NCI-H748 treated with DMSO at 0.1 percent for 48 hours (cell line): ENCODE measurements at places on chromosomes 12 and 14.

GRCh38 chr14:42517806-42518500, 911.3 kb downstream of the LRFN5 start:
- DNase-seq: no peak

- DNase-seq: no peak
Measured at GRCh38 chr12:13734584-13735152, 246.7 kb downstream of the GRIN2B start.

DNA sequence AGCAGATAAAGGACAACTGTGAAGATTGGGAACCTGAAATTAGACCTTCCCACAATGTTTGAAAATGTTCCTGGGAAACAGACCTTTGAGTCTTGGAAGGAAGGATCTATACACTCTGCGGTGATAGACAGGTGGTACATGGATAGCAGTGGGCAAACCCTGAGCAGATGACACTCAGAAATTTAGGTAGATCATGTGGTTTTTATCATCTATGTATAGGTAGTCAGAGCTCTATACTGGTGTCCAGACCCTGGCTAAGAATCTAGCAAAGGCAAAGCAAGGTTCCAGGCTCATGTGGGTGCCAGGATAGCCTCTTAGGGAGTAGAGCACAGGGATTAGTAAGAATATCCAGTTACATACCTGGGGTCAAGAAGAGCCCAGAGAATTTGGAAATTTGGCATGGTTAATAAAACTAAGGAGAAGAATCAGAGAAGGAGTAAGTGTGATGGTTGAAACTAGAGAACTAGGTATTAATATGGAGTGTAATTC, 331.2 kb upstream of the FBXO33 start:
- DNase-seq: no peak

DNA sequence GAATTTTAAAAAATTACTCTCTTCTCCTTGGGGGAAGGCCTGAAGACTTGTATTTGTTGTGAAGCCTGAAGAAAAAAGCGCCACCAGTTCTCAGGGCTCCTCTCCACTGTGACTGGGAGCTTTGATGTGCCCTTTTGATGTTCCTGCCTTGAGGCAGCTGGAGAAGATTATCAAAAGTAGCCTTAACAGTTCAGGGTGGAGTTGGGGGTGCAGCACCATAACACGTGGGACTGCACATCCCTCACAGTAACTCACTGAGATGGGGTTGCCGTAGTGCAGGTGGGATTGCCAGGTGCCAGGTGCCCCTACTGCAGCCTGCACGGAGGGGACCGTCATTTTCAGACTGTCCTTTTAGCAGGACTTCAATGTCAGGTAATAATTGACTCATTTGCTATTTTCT, 474.1 kb downstream of the ETNK1 start:
- DNase-seq: no peak

DNA sequence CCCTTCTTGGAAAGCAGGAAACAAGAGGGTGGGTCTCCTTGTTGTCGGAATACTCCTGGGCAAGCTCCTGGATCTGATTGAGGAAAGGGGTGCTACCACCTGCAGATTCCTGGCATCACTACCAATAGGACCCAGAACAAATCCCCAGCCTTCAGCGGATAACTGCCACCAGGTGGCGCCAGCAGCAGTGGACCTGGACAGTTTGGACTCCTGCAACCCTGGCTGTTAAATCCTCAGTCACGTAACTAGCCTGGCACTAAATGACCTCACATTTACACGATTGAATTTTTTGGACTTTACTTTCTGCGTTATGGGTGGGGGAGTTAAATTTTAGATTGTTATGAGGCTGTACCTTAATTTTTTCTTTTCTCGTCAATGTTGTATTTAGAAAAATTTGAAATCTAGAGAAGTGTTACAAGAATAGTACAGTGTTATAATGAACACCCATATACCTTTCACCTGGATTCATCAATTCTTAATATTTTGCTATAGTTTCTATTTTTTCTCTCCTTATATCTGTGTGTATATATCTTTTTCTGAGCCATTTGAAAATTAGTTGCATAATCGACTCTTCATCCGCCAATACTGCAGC, 95.6 kb downstream of the GAS2L3 start:
- peak; percentile 64 for DNase-seq

GRCh38 chr12:25052196-25052913, 103.5 kb upstream of the BCAT1 start:
- no peak for DNase-seq

GRCh38 chr14:32068708-32069107, 8.4 kb upstream of the ARHGAP5 start:
- DNase-seq: no peak

DNA sequence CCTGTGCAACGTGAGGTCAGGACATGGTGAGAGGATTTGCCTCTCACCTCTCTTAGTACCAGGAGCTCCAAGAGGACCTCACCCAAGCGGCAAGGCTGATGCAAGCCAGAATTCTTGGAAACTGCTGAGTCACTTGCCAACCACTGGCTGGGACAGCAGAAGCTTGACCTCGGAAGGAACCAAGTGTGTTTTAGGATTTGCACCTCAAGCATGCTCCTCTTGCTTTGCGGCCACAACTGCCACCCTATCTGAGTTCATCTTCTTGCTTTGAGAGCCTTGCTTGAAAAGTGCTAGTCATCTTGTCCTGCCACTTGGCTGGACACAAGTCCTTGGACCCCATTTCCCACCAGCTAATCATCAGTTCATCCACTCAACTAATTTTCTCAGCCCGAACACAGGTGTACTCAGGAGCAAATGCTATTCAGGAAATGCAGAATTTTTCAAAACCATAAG, 195.8 kb downstream of the SLC25A21 start:
- DNase-seq: no peak

DNA sequence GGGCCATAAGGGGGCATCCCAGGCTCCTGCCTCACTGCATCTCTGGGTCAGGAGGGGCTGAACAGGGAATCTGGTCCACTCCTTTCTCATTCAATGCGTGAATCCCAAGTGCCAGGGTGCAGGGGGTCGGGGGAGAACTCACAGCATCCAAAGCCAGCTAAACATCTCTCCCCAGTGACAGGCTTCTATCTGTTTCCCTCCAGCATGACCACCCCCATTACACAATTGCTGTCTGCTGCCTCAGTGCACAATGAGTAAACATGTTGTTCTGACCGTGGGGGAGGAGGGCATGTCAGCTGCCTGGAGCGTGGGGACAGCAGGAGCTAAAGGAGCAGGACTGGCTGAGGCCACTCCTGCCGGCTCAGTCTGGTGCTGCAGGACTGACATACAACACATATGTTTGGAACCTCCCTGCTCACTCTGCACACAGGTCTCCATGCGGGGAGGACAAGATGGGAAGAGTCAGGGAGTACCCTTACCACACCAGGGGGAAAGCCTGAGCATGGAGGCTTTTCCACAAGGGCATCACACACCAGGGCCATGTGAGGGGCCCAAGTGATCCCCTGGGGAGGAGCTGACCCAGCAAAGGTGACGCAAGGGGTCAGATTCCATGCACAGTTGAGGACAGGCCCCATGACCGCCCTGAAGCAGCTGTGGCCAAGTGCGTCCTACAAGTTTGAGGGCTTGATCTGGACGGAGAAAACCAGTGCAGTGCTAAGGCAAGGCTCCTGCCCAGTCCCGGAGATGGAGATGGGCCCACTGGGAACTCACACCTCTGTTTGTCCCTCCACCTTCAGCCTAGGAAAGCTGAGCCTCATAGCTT, 1.4 kb downstream of the TNS2 start:
- no peak for DNase-seq

- peak; percentile 97 for DNase-seq
Measured at GRCh38 chr14:33393231-33393894, 454.7 kb downstream of the NPAS3 start.

DNA sequence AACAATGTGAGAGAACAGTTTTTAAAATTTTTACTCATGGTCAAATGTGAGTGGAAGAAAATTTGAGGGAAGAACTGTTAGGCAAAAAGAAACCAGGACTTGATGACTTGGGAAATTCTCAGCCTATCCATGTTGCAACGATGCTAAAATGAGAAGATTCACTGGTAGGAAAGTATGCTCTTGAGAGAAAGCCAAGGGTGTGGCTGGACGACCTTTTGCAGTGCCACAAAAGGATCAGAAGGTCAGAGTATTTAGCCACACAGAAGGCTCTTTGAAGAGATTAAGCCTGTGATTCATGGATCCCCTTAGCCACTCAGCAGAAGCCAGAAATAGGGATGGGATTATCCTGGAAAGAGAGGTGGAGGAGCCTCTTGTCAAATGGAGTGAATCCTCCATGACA, 336.8 kb downstream of the LRIG3 start:
- DNase-seq: no peak

DNA sequence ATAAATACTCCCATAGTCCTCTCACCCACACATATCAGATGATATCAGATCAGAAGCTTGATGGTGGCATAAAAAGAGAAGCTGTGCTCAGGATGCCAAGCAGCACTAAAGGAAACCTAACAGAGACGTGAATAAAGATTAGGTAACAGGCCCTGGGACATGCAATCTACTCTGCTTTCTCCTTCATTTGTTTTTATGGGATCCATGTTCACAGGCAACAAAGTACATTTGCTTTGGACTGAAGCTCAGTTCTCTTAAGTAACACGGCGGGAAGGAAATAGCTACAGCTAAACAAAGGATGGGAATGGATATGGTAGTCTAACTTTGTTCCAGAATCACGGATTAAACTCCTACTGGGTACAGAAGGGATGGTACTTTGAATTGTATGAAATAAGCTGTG, 119.5 kb downstream of the TTC7B start:
- no peak for DNase-seq

DNA sequence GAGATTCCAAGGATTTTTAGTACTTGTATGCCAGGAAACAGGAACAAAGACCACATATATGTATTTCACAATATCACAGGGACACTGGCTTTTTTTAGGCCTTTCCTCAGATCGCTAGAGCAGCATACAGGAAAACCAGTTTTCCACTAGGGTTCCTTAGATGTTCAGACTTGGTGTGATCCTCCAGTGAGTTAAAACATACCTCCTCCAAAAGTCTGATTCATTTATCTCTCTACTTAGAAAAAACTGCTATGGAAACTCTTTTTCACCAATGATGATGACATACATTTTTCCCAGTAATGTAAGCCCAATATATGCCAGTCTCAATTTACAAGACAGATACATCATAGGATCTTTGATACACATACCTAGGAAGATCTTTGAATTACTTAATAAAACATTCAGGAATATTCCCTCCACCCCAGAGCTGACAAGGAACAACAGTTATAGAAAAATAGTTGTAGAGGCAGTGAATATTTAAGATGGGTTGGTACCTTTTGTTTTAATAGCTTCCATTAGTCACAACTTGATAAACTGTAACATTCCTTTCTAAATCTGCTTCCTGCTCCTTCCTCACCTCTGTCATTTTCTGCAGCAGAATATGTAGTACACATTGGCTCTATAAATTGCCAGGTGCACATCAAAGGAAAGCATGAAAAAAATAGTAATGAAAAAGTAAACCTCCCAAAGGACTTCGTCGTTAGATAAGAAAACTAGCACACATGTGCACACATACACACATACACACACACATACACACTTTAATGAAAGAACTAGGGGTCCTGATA, 27.5 kb downstream of the BCAT1 start:
- no peak for DNase-seq

- DNase-seq: no peak
Measured at GRCh38 chr14:54866588-54866987, 36.0 kb downstream of the GCH1 start.

GRCh38 chr12:115380546-115381120, 696.7 kb upstream of the TBX3 start:
- no peak for DNase-seq

DNA sequence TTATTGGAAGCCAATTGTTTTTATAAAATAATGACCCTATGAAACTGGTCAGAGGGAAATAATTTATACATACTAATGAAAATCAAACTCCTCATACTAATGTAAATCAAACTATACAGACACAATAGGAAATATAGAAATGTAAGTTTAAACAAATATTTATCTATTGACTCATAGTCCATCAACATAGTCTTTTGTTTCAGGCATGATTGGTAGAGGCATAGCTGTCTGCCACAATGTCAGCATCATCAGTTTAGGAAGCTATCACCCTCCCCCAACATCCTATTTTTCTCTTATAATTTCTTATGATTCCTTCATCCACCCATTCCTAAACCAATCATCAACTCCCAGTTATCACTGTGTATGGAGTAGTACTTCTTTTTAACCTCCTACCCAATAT, 117.7 kb downstream of the SLC38A6 start:
- no peak for DNase-seq

DNA sequence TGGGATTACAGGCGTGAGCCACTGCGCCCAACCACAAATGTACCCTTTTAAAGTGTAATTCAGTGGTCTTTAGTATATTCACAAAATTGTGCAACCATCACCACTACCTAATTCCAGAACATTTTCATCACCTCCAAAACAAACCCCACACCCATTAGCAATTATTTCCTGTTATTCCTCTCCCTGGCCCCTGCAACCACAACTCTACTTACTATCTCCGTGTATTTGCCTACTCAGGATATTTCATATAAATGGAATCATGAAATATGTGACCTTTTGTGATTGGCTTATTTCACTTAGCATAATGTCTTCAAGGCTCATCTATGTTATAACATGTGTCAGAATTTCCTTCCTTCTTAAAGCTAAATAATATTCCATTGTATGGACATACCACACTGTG, 16.0 kb upstream of the AQP2 start:
- DNase-seq: no peak

DNA sequence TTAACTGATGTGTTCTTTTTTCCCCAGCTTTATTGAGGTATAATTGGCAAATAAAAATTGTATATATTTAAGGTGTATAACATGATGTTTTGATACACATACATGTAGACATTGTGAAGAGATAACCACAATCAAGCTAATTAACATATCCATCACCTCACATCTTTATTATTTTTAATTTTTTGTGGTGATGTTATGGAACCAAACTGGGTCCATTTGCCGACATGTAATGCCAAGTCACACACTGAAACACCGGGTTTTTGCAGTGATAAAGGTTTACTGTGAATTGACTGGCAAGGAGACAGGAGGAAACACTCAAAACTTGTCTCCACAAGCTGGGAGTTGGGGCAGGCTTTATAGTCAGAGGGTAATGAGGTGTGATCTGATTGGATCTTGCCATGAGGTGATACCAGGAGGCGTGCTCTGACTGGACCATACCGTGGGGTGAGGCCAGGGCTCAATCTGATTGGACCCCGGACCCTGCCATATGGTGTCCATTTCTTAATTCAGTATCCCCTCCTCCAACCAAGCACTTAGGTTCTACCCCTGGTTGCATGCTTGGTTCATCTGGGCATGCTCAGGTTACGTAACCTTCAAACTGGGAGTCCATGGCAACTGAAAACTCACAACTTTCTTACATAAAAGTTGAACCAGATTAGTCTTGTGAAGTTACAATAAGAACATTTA, 11.8 kb upstream of the WSCD2 start:
- DNase-seq: no peak

GRCh38 chr12:84073401-84073800, 839.2 kb downstream of the SLC6A15 start:
- DNase-seq: no peak

GRCh38 chr14:100902295-100903133, 1.0 kb downstream of the RTL1 start:
- DNase-seq: no peak
